Mesothelial cell of epicardium (in vitro differentiated cells): ENCODE measurements at places on chromosomes 12 and 14.
A peak's percentile ranks its signal among the peaks of the same experiment; 100 is the strongest.

DNA sequence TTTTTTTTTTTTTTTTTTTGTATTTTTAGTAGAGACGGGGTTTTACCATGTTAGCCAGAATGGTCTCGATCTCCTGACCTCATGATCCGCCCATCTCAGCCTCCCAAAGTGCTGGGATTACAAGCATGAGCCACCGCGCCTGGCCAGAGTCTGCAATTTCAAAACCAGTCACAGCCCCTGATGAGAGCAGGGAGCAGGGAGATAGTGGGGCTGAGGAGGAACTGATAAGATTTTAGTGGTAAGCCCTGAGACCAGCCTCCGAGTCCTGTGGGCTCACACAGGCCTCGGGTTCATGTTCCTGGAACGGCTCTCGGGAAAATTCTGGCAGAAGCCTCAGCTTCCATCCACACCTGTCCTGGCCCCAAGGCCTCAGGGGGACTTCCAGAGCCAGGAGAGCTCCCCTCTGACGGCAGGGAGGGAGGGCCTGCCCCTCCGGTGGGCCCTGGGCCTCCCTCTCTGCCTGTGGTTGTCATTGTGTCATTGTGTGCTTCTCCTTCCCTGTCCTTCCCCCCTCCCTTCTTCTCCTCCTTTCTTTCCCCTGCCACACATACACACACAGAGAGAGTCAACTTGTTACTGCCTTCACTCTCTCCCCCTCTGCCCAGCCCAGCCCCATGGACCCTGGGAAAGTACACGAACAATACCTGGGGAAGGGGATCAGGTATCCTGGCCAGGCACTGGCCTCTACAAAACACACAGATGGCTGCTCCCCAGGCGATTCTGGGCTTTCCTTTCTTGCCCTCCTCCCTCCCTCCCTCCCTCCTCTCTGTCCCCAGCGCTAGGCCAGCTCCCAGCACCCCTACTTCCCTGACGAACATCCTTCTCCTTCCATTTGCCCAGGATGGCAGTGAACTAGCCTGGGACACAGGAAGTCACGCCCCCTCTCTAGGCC lies 294.1 kb downstream of the DPF3 start:
- no peak for DNase-seq

GRCh38 chr14:96117101-96117897 lies 78.1 kb downstream of the C14orf132 start:
- DNase-seq: peak; percentile 55

GRCh38 chr12:65949971-65950370 lies 125.7 kb downstream of the HMGA2 start:
- DNase-seq: no peak

DNA sequence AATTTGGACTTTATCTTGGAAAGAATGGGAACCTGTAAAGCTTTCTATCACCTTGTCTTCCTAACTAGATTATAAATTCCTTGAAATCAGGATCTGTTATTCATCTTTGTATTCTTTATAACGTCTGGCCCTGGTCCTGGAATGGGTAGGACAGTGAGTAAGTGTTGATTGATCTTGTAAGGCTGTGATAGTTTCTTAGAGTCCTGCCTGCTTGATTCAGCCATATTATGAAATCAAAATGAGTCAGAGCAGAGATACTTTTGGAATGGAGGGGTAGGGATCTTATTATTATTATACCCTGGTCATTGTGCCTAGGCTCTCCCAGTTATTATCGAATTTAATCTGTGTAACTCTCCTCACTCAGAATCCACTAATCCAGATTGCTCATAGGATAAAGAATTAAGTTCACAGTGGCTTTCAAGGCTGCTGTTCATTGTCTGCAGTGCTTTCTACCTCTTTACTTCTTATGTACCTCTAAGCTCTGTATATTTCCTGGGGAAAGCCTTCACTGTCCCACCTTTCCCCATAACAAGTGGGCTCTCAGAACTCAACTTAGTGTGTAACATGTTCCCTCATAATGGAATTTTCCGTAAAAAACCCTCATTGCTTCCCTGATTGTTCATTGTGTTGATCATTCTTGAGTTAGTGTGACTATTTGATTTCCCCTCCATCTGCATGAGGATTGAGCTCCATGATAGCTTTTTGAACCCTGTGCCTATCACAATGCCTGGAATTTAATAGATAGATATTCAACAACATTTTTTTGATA lies 93.3 kb downstream of the DAAM1 start:
- DNase-seq: no peak

GRCh38 chr14:61160798-61161197 lies 120.3 kb downstream of the TMEM30B start:
- DNase-seq: no peak

- DNase-seq: no peak
These were observed 76.1 kb downstream of the SLC24A4 start for GRCh38 chr14:92398888-92399636.

- DNase-seq: no peak
These were observed 183.4 kb upstream of the NRXN3 start for GRCh38 chr14:77986773-77987172.

GRCh38 chr12:64836856-64837255 lies 12.4 kb downstream of the TBC1D30 start:
- no peak for DNase-seq

GRCh38 chr12:44369998-44370397 lies 506.1 kb downstream of the NELL2 start:
- no peak for DNase-seq

GRCh38 chr14:92607702-92608429 lies 94.3 kb downstream of the RIN3 start:
- DNase-seq: no peak

GRCh38 chr14:95218006-95218405 lies 60.7 kb upstream of the DICER1 start:
- no peak for DNase-seq

GRCh38 chr12:18990856-18991255 lies 138.7 kb upstream of the PLEKHA5 start:
- no peak for DNase-seq

DNA sequence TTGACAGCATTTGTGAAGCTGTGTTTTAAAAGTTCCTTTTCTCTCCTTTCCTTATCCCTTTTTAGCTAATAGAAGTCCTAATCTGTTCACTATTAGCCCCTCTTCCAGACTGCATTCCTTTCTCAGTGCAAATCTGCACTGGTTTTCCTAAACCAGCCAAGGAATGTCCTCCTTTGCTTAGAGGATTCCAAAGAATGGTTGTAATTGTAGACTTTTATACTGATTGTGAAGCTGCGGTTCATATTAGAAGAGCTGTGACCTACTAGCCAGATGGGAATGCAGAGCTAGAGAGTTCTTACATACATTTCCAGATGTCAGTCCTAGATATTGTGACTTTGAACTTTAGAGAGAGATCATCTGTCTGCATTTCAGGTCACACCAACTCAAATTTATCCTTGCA lies 79.8 kb downstream of the MYRFL start:
- DNase-seq: no peak

DNA sequence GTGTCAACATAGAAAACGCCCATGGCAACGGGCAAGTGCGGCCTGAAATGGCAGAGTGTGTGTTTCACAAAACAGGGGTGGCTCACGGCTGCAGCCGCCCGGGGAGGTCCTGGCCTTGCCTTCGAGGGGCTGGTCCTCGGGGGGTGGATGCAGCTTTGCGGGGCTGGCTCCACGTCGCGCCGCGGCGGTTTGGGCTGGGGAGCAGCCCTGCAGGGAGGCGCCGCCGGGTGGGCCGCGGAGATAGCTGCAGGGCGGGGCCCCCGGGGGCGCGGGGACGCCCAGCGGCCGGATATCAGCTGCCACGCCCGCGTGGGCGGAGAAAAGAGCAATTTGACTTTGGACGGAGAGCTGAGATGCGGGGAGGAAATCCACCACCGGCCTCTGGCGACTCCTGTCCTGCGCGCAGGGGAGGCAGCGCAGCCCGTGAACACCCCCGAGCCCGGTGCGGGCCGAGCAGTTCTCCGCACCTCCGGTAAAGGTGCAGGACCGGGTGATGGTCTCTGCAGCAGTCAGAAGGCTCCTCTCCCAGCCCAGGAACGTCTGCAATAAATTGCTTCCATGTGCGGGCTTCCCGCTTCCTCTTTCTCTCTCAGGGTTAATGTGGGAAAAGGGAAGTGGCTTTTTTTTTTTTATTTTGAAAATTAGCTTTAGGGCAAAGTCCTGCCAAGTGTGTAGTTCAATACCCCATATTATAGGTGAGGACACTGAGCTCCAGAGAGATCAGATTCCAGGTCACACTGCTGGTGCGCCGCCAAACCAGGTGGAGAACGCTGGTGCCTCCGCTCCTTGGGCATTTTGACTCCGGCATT lies 110.5 kb downstream of the ARF6 start:
- peak; percentile 63 for DNase-seq

GRCh38 chr14:81147140-81147897 lies 73.4 kb downstream of the GTF2A1 start:
- no peak for DNase-seq

- DNase-seq: no peak
These were observed 223.2 kb downstream of the FSCB start for GRCh38 chr14:44283836-44284235.

- peak; percentile 74 for DNase-seq
These were observed 5.4 kb downstream of the C1QL4 start for GRCh38 chr12:49331380-49332222.

DNA sequence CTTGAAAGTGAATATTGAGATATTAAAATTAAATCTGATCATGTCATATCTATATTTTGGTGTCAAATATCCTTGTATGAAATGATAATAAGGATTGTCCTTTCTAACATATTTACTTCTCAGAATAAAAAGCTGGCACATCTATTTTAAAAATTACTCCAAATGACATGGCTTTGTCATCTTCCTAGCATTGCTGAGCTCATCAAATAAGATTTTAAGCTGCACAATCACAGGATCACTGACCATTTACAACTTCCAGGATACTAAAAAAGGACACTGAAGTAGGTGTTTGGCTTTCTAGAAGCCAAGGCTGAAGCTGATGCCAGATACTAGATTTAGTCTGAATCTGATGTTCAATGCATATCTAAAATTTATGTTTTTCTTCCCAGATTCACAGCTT lies 351.1 kb downstream of the BMP4 start:
- no peak for DNase-seq

GRCh38 chr12:77980782-77981181 lies 150.1 kb downstream of the NAV3 start:
- no peak for DNase-seq

GRCh38 chr14:56759633-56760032 lies 50.6 kb downstream of the OTX2 start:
- no peak for DNase-seq

DNA sequence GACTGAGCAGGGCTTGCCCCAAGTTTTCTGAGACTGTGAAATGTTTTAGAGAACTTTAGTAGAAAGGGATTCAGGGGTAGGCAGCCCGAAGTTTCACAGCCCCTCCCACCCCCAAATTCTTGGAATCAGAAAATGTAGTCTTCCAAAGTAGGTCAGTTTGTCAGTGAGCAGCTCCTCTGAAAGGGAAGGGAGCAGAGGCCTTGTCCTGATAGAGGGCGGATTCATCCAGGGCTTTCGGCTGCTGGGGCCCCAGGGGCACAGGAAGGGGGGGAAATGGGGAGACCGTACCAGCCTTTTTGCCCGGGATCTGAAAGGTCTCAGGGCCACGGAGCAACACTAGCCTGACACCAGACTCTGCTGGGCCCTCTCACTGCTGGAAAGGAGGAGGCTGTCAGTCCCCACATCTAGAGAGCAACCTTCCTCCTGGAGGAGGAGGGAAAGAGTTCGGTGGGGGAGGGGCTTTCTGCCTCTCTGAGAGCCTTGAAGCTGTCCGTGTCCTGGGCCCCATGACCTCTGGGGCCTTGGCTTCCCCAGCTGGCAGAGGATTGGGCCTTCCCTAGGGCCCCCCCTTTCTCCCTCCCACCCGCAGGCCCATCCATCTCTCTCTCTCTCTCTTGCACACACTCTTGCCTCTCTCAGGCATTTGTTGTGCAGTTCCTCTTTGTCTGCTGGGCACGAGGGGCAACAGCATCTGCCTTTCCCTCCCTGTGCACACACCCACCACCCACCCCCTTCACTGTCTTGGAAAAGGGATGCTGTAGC lies at the start of gene IKZF4:
Gene IKZF4, plus strand, starts transcription at position 621 of the 762 bp plus-strand sequence. CDS start 451 bp downstream, outside the sequence.
- DNase-seq: peak; percentile 47

DNA sequence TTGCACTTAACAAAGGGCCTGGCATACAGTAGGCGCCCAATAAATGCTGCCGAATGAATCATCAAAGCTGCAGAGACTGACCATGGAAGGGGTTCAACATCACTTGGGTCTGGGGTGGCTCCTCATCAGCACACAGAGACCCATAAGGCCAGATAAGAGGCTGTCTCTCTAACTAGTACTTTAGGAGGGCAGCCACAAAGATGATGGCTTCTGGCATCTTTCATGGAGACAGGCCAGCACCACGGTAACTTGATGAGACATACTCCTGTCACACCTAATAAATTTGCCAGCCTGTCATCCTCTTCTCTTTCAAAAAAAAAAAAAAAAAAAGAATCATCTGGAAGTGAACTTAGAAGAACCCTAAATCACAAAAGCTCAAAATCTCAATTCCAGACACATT lies 3.4 kb downstream of the PRIMA1 start:
- no peak for DNase-seq

DNA sequence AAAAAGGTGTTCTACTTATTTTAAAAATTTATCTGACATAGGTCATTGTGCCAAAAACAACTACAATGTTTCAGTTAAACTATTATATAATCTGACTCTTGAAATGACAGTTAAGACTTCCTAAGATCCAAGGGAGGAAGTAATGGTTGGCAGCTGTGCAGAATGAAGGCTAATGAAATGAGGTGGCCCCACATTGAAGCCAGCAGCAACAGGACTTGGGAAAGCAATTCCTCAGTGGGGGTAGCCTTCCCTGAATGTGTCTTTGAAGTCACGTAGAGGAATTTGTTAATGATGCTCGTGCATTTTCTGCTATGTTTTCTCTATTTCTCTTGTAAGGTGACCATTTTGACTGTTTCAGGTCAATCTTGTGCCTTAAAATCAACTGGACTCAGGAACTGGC lies 162.4 kb upstream of the DAAM1 start:
- no peak for DNase-seq

GRCh38 chr14:68216079-68216478 lies 396.5 kb downstream of the RAD51B start:
- DNase-seq: no peak

DNA sequence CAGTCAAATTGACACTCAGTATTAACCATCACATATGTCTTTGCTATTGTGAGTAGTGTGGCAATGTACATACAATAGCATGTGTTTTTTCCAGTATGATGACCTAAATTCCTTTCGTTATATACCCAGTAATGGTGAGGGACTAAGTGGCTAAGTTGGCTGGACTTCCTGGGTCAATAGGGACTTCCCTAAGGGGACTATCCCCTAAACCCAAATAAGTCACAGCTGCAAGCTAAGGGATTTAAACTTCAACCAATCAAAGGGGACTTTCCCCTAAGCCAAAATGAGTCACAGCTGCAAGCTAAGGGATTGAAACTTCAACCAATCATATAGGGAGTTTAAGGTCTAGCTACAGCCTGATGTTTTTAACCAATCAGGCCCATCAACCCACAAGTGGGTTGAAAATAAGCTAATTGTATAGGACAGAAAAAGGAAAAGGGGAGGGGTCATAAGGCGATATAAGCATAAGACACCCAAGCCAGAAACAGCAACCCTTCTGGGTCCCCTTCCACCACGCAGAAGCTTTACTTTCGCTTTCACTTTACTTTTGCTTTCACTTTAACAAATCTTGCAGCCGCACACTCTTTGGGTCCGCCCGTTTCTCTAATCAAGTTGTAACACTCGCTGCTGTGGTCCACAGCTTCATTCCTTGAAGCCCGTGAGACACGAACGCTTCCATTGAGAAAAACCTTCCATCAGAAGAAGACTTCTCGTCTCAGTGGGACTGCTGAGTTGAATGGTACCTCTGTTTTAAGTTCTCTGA lies 404.4 kb downstream of the FLRT2 start:
- no peak for DNase-seq

GRCh38 chr12:99370421-99371138 lies 277.0 kb upstream of the GARIN6 start:
- no peak for DNase-seq
